Astrocyte of the cerebellum (primary cell): ENCODE measurements at places on chromosomes 11 and 22.

DNA sequence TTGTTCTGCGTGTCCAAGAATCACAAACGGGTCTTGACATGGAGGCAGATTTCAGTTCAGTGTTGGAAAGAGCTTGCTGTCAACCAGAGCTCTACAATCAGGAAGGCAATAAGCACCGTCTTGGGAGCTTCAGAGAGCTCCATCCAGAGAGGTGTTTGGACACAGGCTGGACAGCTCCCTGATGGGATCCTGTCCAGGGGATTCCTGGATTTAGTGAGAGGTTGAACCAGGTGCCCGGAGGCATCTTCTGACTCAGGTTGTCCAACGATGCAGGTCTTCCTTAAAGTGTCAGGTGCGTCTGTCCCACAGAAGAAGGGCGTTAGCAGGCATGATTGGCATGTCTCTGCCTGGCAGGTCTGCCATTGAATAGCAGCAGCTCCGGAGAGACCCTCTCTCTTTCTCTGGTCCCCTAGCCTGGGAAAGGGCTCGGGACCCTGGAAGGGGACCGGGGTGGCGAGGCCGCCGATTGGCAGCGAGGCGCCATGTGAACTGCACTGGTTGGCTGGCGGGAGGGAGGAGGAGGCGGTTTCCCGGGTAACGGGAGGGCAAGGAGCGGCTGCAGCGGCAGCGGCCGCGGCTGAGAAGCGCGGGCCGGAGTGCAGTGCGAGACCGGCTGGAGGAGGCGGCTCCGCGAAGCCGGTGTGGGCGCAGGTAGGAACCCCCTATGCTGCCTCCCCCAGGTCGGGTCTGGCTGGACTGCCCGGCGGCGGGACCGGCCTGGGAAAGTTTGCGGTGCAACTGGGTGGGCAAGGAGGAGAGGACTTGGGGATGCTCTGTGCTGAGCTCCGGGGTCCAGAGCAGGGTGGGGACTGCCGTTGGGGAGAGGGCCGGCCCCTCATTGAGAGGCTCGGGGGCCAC lies 104.1 kb upstream of the E2F8 start:
- peak; percentile 19 for DNase-seq

DNA sequence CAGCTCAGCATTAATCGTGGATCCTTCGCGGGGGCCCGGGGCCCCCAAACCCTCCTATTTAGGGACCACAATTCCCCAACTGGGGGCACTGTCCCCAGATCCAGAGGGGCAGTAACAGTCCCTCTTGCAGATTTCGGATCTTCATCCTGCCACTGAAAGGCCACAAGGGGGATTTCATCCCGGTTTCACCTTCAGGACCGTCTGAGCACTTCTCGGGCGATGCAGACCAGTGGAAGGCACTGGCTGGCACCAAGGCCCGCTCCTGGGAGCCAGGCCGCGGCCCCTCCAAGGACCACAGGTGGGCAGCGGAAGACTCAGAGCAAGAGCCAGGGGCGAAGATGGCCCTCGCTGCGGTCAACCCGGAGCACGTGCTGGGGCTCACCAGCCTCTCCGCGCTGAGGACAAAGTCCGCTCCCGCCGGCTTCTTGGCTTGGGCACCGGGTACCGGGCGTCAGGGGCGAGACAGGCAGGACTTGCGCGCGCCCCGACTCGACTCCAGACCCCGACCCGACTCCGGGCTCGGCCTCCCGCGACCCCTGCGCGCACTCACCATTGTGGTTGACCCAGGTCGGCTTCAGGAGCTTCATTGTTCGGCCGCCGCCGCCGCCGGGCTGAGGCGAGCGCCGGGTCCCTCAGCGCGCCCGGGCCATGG lies 517 bp downstream of the HIRA start:
- DNase-seq: no peak

GRCh38 chr11:69852056-69852455 lies 32.8 kb upstream of the FGF3 start:
- no peak for DNase-seq

DNA sequence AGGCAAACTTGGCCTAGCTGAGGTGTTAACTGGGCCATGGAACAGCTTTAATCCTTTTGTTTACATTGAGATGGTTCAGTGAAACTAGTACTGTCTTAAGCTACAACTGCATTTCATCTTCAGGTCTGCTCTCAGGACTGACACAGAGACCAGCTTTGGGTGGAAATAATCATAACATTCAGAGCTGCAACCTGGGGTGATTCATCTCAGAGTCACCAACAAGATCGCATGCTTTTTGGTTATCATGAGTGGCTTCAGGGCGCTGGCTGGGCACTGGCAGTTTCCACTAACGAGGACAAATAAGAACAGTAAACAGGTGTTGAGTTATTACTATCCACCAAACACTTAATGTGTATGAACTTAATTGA lies 60.9 kb upstream of the PAX6 start:
- DNase-seq: no peak

- DNase-seq: no peak
These were observed 63.0 kb upstream of the PARVG start for GRCh38 chr22:44117746-44118145.

DNA sequence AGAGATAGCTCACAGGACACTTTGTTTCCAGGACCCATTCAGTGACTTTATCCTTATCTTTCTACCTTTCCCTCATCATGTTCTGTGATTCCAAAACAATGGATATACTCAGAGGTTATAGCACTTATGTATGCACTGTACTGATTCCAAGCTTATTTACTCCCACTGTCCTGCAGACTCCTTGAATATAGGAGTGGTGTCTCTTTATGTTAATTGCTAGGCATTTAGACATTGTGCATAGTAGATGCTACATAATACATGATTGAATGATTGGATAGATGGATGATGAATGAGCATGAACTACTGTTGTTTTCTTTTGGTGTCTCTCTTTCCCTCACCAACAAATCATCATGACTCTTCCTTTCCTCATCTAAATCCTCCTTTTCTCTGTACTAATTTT lies 279.1 kb upstream of the RAG2 start:
- no peak for DNase-seq

GRCh38 chr11:127340438-127340837 lies 339.9 kb upstream of the KIRREL3 start:
- DNase-seq: no peak

DNA sequence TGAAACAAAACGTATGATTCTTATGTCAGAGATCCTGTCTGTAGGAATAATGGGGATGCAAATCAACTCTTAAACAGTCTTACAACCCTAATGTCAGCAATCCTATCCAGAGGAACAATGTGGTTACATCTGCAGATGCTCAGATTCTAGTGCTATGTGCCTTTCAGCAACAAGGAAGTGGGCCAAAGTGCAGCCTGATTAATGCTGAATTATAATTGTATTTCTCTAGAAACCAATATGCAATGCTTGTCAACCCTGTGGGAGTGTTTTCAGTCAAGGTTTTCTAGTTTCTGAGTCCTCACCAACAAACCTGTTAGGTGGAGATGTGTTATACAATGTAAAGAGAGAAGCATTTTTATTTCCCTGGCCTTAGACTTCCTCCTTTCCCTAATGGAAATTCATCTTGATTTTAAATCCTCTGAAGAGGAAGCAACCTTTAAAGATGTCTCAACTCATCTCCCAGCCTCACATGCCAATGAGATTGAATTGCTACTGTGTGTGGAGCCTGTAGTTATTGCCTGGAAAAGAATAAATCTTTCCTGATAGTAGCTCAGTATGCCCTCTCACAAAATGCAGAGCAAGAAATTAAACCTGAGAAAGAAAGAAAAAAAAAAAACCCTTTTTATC lies 26.2 kb upstream of the TMEM123 start:
- no peak for DNase-seq

GRCh38 chr11:94767701-94768601 lies at the start of gene AMOTL1:
Gene AMOTL1, plus strand, starts transcription at chr11:94768356. Its CDS starts 156 bp downstream, at chr11:94768512.
- DNase-seq: peak; percentile 47

DNA sequence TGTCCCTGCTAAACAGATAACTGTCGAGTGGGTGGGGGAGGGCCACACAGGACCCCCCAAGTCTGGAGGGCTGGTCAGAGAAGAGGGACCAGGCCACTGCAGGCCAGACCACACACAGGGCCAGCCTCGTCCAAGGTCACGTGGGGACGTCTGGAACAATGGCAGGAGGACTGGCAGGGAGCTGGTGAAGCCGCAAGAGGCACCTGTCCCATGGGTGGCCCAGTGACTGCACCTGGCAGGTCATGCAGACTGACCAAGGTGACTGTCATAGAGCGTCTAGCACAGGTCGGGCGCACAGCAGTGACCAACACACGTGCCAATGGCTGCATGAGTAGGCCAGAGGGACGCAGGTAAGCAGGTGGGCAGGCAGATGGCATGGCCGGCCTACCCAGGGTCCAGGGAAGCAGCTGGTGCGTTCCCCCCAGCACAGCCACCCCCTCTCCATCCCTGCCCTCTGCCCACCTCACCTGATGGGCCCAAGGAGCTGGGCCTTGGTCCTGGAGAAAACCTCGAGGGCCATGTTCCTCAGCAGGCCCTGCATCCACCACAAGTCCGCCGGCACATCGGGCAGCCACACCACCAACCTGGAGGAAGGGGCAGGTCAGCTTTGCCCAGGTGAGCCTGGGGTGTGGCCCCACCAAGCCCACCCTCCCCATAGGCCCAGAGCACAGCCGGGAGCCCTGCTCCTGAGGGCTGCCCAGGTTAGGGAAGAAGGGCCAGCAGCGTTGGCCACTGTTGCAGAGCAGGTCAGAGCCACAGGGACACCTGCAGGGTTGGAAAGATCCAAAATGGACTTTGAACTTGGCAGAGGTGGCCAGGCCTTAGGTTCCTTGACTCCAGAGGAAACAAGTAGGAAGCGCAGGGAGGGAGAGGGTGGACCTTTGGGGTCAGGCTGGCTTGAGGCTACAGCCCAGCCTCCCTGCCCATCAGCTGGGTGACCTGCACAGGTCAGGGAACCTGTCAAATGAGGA lies 10.4 kb downstream of the PNPLA5 start:
- no peak for DNase-seq
